AG04449 (cell line): ENCODE measurements at places on chromosomes 3 and 15.

DNA sequence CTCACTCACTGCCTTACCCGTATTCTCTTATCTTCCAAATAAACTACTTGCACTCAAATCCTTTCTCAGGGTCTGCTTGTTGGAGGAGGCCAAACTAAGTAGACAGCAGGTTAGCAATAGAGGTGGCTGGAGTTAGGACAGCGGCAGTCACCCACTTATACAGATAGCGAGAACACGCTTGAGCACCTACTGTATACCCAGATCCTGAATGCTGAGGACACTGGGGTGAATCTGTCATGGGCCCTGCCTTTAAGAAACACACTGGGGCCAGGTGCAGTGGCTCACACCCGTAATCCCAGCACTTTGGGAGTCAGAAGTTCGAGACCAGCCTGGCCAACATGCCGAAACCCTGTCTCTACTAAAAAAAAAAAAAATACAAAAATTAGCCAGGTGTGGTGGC is 38.0 kb upstream of the TSEN2 start:
- DNase-seq, result no peak

DNA sequence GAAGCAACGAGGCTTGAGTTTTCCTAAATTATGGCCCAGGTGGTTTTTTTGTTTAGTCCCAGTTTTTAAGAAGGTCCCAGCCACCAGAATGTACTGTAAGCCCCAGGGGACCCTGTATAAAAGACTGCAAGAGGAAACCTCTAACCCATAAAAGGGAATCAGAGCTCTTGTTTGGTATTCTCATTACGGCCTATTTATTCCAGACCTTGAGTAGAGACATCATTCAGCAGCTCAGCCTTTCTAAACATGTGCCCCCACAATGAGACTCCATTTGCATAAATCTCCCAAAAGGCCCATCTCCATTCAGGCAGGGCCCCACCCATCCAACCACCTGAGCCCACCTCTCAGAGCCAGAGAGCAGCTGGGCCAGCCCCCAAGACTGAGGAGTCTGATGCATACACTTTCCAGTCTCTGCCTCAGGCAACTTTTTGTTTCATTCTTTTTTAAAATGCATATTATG is 25.7 kb downstream of the ZDHHC3 start:
- DNase-seq, result no peak

- DNase-seq, result peak; percentile 84
Observed at GRCh38 chr15:62895905-62896316, 146.6 kb upstream of the TPM1 start.

GRCh38 chr15:81006124-81006523 is 5.4 kb downstream of the TLNRD1 start:
- DNase-seq, result no peak

DNA sequence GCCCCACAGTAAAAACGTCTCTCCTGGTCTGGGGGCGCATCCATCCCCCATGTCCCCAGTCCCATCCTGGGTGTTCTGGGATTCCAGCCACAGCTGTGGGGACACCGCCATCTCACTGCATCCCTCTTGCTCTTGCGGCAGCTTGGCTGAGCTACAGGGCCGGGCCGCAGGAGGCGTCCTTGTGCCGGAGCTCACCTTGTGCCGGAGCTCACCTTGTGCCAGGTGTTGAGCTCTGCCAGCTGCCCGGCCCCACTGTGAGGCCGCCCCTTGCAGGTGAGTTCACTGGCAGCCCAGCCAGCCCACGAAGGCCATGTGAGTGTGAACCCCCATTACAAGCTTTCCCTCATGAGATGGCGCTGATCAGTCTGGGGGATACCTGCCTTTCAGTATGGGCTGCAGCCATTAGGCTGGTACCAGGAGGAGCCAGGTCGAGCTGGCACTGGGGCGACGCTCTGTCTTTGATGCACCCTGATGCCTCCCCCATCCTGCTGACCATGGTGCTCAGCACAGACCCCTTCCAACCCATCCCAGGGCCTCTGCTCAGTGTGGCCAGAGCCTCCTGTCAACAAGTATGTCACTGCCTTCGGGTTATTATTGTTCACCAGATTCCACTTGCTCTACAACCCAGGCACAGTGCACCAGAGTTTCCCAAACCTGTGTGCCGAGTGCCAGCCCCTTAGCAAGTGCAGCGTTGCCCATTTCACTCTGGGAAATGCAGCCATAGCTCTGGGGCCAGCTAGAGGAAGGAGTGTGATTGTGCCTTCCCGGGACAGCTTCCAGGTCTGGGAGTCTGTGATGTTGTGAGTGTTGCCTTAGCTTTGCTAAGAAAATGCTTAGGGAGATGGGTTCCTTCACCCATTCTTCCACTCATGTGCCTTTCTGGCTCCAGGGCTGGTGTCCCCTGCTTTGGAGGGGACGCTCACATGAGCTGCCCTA is 105.7 kb downstream of the APBA2 start:
- DNase-seq, result no peak

GRCh38 chr15:89767411-89767915 is 8.7 kb upstream of the MESP2 start:
- no peak for DNase-seq

DNA sequence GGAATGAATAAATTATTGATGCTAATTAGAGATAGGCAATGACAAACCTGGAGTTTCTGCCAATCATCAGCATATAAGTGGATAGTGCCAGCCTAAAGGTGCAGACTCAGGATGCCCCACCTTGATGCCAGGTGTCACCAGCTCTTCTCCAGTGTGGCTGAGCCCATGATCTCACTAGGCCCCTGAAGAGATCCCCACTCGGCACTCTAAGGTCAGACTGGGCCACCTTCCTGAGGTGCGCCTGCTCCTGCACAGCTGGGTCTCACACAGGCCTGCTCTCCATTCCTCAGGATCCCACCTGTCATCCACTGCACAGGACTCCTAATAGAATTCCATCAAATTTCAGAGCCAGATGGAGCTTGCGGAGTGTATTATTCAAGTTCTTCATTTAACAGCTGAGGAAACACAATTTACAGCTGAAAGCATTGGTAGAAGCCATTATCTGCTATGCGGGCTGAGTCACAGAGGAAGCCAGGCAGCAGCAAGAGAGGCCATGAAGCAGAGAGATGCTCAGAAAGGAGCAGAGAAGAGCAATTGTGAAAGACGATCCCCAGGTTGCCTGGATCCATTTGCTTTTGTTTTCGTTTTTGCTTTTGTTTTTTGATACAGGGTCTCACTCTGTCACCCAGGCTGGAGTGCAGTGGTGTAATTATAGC is 25.1 kb upstream of the FSTL1 start:
- no peak for DNase-seq
